Kidney tubule cell (primary cell): ENCODE measurements at places on chromosomes 3 and 15.
A peak's percentile ranks its signal among the peaks of the same experiment; 100 is the strongest.

DNA sequence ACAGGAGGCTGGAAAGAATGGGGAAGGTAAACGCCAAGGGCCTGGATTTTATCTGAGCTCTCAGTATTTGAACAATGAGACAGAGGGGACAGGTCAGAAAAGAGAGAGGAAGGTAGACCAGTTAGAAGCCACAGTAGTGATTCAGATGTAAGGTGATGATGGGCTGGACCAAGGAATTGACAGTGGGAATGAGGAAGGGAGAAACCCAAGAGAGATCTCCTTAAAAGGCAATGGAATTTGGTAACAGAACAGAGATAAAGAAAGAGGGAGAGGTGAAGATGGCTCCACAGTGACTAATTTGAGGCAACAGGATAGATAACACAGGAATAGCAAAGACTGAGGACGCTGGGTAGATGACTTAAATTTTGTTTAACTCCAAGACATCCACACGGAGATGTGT lies 11.4 kb upstream of the HEG1 start:
- peak; percentile 70 for DNase-seq

DNA sequence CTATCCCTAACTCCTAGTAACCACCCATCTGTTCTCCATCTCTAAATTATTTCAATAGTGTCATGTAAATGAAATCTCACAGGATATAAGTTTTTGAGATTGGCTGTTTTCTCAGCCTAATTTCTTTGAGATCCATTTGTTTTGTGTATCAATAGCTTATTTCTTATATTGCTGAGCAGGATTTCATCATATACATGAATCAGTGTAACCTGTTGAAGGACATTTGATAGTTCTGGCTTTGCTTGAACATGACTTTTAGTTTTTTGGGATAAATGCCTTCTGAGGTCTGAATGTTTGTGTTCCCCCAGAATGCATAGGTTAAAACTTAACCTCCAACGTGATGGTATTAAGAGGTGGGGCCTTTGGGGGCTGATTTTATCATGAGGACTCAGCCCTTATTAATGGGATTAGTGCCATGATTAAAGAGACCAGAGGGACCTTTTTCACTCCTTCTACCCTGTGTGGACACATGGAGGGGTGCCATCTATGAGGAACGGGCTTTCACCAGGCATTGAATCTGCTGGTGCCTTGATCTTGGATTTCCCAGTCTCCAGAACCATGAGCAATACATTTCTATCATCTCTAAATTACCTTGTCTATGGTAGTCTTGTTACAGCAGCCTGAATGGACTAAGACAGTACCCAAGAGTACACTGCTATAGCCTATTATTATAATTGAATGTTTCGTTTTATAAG lies 118.3 kb downstream of the FNDC3B start:
- no peak for DNase-seq

GRCh38 chr15:88902846-88903245 lies 7.5 kb upstream of the HAPLN3 start:
- DNase-seq = no peak

GRCh38 chr3:196194542-196194915 lies 16.7 kb downstream of the ZDHHC19 start:
- no peak for DNase-seq

GRCh38 chr3:63354160-63354559 lies 76.1 kb downstream of the SYNPR start:
- peak; percentile 33 for DNase-seq

- DNase-seq = peak; percentile 64
Observed at GRCh38 chr3:16456784-16457415, 56.6 kb downstream of the RFTN1 start.

GRCh38 chr3:13025090-13025489 lies 48.1 kb downstream of the IQSEC1 start:
- peak; percentile 78 for DNase-seq

DNA sequence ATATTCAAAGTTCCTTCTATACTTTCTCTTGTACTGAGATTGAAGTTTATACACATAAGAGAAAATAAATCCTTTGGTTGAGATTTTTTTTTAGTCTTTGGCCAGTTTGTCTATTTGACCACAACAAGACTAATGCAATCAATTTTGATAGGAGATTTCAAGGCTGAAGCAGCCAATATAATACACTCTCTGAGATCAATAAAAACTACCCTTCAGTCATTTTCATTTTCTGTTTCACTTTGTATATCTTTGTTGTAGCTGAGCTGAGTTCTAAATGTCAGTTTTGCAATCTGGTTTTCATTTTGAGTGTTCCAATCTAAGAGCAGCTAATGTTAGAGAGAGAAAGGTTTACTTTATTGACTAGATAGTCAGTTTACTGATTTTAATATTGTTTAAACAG lies 623.8 kb upstream of the ROBO1 start:
- DNase-seq = no peak

- no peak for DNase-seq
Observed at GRCh38 chr3:195872097-195872496, 36.3 kb downstream of the TNK2 start.

GRCh38 chr3:131222599-131222998 lies 159.0 kb upstream of the NUDT16 start:
- DNase-seq = no peak

GRCh38 chr3:159418571-159419526 lies 569.8 kb upstream of the IL12A start:
- DNase-seq = peak; percentile 91

- no peak for DNase-seq
Observed at GRCh38 chr3:104911376-104911775, 455.3 kb upstream of the ALCAM start.

DNA sequence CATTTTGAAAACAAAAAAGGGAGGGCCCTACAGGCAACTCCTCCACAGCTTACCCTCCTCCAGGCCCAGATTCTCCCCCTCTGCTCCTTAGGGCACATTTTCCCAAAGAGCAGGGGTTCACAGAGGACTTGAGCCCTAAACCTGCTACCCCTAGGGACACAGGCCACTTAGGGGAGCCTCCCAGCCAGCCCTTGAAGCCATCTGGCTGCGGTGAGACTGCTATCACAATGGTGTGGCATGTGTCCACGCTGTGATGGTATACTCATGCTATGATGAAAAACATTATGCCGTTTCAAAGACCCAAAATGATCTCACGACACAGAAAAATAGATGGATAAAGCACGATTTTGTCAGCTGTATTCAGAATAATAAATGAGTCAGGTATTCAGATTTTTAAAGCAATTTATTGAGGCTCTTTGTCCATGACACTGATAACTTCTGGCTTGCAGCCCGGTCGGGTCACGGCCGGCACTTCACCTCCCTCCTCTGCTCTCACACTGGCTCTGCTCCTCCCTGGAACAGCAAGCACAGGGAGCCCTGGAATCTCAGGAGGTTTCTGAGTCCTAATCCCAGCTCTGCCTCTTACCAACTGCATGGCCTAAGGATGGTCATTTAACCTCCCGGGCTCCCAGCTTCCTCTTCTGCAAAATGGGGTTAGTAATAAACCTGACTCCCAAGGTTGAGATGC lies 115.3 kb downstream of the MEGF11 start:
- no peak for DNase-seq

GRCh38 chr15:47801522-47801921 lies 84.2 kb downstream of the SEMA6D start:
- no peak for DNase-seq

GRCh38 chr15:88794001-88794400 lies 9.2 kb upstream of the ACAN start:
- no peak for DNase-seq

DNA sequence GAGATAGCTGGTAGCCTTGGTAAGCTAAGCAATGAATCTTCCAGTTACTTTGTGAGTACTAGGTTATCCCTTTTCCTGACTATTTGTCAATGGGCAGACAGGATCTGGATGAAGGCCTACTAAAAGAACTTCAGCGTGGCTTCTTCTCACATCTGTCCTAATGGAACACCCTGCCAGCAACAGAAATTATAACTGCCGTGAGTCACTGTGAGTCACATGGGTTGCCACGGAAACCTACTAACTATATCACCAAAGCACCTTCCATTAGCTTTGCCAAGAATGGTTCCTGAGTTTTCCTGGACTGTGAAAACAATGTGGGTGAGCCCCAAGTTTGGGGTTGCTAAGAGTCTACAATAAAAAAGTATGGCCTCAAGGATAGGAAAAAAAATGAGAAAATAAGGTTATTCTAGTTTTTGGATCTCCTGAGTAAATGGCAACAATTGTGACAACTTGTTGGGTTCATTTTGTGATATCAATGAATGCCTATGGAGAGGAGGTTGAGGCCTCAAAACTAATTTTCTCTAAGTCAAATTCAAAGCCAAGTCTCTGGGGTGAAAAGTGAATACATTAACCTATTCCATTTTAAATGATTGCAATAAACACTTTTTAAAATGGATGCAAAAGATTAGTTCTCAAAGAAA lies 195.1 kb upstream of the ICE2 start:
- DNase-seq = peak; percentile 97

DNA sequence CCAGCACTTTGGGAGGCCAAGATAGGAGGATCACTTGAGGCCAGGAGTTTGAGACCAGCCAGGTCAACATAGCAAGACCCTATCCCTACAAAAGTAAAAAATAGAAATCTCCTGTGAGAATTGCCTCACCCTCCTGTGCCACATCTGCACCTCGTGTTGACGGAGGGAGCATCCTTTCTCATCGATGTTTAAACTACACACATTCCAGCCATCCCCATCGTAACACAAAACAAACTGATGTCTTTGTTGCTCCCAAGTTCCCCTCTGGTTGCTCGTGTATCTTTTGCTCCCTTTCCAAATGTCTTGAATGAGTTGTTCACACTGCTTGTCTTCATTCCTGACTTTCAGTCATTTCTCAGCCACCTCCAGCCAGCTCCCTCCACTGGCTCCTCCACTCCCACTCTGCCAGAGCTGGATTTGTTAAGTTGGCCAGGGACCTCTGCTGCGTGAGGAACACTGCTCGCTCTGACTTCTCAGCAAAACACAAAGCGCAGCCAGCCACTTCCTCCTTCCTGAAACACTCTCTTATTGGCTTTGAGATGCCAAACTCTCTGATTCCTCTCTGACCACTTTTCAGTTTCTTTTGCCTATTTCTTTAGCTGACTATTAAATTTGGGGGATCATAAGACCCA lies 53.6 kb upstream of the ATP13A3 start:
- no peak for DNase-seq

GRCh38 chr15:99717161-99718009 lies 15.9 kb downstream of the LYSMD4 start:
- DNase-seq = no peak

DNA sequence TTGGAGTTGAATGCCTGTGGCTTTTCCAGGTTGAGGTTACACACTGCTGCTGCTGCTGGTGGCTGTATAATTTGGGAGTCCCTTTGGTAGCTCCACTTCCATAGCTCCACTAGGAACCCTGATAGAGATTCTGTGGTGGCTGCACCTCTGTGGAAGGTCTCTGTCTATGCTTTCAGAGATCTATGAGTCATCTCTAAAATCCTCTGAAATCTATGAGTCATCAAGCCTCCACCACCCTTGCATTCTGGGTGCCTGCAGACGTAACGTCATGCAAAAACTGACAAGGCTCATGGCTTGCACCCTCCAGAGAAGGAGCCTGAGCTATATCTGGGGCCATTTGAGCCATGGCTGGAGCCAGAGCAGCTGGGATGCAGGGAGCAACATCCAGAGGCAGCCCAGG lies 1037.0 kb upstream of the CFAP20DC start:
- peak; percentile 47 for DNase-seq

DNA sequence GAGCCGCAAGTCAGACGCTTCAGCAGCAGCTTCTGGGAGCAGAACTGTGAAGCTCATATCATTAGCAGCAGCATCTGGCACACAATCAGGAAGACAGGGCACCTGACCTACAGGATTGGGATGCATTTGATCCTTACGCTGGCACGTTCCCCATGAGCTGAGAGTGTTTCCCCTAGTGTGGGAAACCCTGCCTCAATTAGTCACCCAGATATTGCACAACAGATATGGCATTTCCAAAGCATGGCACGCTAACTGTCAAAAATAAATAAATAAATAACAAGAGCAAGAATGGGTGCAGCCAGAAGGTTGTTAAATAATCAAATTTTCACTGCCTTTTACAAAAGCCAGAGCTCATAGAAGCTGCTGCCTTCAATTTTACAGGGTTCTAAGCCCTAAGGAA lies 189.6 kb upstream of the THBS1 start:
- DNase-seq = no peak

- DNase-seq = no peak
Observed at GRCh38 chr3:195162033-195162669, 108.8 kb downstream of the XXYLT1 start.

DNA sequence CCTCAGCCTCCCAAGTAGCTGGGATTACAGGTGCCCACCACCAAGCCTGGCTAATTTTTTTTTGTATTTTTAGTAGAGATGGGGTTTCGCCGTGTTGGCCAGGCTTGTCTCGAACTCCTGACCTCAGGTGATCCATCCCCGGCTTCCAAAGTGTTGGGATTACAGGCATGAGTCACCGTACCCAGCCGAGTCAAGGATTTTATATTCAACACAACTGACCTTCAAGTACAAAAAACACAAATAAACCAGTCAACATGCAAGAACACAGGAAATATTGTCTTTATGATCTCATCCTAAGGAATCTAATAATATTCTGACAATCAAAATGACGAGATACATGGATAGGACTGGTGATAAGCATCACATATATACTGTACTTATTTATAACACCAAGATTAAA lies 37.9 kb downstream of the TJP1 start:
- DNase-seq = no peak

- DNase-seq = no peak
Observed at GRCh38 chr15:45091576-45091975, 22.4 kb downstream of the DUOX2 start.

GRCh38 chr15:99677540-99678134 lies 55.6 kb downstream of the LYSMD4 start:
- peak; percentile 53 for DNase-seq

GRCh38 chr15:35061825-35062737 lies 23.0 kb downstream of the NANOGP8 start:
- DNase-seq = no peak

GRCh38 chr3:55959471-55960080 lies 472.5 kb upstream of the WNT5A start:
- no peak for DNase-seq

- peak; percentile 25 for DNase-seq
Observed at GRCh38 chr3:100106531-100107141, 7.7 kb downstream of the FILIP1L start.

- no peak for DNase-seq
Observed at GRCh38 chr3:128767094-128767750, 41.2 kb downstream of the RAB7A start.

- no peak for DNase-seq
Observed at GRCh38 chr3:123655400-123655799, 70.5 kb upstream of the HACD2 start.

GRCh38 chr15:40871749-40872617 lies 2.1 kb downstream of the RHOV start:
- DNase-seq = peak; percentile 68

GRCh38 chr3:52269776-52270175 lies 8.7 kb downstream of the WDR82 start:
- DNase-seq = no peak

GRCh38 chr15:84648539-84648938 lies 5.5 kb downstream of the WDR73 start:
- no peak for DNase-seq

- no peak for DNase-seq
Observed at GRCh38 chr15:64717735-64718495, 57.5 kb downstream of the RBPMS2 start.
